ENCODE measurements at places on chromosomes 5 and 9.

GRCh38 chr5:55143624-55144023 is 16.3 kb upstream of the GPX8 start:
- no peak for DNase-seq

DNA sequence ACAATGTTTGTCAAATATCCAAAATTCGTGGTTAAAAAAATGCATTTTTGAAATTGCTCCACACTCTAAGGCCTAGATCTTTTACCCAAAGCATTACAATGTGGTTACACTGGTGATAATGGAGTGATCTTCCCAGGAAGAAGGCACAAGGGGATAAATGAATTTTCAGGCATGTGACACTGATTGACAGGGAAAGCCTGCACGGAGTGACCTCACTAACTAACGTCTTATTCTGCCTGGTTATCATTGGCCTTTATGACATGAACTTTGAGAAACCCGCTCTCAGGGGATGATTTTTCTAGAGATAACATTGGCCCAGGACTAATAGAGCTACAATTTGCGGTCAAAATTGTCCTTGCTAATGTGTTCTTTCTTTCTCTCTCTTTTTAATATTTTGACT is 137.6 kb downstream of the PRKACG start:
- DNase-seq: no peak

DNA sequence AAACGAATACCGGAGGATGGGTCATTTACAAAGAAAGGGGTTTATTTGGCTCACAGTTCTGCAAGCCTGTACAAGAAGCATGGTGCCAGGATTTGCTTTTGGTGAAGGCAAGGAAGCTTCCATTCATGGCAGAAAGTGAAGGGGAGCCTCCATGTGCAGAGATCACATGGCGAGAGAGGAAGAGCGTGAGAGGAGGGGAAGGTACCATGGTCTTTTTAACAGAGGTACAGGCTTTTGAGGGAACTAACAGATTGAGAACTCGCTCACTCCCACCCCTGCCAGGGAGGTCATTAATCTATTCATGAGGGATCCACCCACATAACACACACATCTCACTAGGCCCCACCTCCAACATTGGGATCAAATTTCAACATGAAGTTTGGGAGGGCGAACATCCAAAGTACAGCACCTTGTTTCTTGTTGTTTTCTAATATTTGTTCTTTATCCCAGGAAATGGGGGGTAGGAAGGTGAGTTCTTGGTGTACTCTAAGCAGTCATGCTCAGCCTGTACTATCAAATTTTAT is 18.5 kb downstream of the TMC1 start:
- no peak for DNase-seq

- no peak for DNase-seq
These were observed 58.1 kb downstream of the ADRB2 start for GRCh38 chr5:148884339-148885020.

DNA sequence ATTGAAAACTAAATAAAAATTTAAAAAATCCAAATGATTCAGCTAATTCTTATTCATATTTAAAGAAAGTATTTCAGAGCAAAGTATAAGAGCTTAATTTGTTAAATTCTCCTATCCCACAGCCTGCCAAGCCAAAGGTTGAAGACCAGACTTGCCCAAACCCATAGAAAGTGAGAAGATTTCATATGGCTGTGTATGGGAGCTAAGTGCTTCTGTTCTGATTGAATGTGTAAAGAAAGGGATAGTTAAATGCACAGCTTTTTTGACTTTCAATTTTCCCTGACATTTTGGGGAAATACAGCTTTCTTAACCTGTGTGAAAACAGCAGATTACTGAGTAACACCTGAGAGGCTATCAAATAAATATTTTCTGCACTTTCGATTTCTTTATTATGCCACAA is 125.0 kb upstream of the MTAP start:
- DNase-seq: no peak

DNA sequence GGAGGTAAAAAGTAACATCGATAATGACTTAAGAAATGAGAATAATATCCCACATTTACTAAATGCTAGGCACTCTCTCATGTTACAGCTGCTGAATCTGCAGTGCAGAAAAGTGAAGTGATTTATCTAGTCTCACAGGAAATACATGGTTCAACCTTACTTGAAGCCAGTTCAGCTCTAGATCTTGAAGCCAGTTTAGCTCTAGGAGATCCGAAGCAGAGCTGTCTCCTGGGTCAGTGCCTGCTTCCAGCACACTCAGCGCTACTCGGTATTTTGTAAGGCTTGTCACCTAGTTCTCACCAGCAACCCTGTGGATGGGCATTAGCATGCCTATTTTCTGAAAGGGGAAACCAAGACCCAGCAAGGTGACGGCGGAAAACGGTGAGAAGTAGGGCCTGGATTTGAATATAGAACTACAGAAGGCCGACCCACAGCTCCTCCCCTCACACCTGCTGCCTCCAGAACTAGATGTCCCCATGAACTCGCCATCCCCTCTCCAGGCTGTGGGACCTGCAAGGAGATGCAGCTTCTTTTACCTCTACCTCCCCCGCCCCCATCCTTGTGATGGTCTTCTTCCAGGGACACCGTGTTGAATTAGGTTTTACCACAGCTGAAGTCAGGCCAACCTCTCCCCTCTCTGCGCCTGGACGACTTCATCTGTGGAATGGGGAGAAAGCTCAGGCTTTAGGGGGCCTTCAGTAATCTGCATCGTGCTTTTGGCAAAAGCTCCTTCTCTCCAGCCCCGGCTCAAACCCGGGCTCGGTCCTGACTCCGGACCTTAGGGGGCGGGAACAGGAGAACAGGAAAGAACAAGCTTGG is 4.4 kb upstream of the MSX2 start:
- DNase-seq: no peak

DNA sequence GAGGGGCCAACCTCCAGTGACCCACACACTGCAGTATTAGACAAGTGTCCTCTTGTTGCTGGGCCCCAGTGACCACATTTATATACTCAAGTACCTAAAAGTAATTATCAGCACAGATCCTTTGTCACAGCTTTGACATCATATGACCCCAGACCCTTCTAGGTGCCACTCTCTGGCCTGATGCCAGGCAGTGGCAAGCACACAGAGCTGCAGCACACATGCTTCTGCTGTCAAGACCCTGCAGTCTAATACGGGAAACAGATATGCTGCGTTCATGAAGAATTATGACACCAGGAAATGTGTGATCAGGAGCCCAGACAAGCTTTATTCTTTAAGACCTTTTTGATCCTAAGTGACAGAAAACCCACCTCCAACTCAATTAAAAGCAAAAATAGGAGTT is 63.8 kb upstream of the AFAP1L1 start:
- DNase-seq: no peak

- no peak for DNase-seq
These were observed 1.6 kb upstream of the DBN1 start for GRCh38 chr5:177474846-177475562.

DNA sequence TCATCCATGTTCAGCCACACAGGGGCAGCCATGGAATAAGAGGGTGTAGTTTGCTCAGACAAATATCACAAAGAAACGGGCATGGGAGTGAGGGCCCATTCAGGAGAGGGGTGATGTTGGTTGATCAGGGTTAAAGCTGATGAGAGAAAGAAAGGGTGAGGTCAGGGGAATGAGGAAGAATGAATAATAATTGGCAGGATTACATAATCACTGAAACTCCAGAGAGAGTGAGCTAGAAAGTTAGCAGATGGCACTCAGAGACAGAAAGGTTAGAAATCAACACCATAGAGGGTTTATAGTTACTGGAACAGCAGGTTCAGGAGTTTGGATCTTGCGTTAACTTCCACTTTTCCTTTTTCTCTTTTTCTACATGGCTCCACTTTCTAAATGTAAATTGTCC is 113.9 kb downstream of the TAF11L14 start:
- DNase-seq: no peak

DNA sequence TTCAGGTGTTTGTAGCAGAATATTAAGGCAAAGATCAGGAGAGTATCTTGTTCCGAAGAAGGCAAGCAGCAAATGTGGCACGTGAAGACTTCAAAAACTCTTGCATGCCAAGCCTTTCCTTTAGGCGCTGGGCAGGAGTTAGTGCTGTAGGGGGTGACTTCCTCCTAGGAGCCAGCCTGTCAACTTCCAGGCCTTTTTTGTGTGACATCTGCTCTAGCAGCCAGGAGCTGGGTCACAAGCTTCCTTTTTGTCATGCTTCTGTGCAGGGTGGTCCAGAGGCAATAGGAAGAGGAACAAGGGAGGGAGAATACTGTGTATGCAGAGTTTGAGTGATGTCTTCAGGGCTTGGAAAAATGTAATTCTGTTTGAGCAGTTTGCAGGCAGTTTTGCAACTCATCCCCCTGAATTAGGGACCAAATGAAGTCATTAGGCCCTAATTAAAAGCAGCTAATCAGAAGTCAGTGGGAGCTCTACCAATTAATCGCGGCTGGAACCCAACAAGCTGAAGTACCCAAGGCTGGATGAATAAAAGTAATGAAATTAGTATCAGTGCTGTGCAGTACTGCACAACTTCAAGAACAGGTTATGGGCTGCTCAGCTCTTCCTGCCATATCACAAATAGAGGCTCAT is 53.5 kb downstream of the TLR4 start:
- no peak for DNase-seq

- DNase-seq: no peak
These were observed 69.0 kb downstream of the GAPVD1 start for GRCh38 chr9:125330587-125330986.

DNA sequence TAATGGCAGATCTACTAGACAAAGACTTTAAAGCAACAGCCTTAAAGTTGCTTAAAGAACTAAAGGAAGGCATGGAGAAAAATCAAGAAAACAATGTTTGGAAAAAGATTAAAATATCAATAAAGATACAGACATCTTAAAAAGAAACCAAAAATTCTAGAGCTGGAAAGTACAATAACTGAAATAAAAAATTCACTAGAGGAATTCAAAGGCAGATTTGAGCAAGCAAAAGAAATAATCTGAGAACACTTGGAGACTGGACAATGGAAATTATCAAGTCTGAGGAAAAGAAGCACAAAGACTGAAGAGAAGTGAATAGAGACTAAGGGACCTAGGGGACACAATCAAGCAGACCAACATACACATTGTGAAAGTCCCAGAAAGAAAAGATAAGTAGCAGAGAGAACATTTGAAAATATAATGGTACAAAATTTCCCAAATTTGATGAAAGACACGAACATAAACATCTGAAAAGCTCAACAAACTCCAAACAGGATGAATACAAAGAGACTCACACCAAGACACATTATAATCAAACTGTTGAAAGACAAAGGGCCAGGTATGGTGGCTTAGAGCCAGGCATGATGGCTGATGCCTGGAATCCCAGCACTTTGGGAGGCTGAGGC is 26.3 kb downstream of the SIL1 start:
- no peak for DNase-seq

DNA sequence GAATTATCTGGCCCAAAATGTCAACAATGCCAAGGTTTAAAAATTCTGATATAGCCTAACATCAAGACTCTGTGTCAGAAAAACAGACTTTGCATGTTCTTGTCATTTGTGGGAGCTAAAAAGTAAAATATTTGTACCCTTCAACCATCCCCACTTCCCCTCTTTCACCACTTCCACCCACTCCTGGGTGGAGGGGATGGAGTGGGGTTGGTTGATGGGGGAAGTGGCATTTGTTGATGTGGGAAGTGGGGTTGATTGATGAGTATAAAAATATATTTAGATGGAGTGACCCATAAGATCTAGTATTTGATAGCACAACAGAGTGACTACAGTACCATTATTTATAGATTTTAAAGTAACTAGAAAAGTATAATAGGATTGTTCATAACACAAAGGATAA is 55.0 kb upstream of the C9orf72 start:
- no peak for DNase-seq

DNA sequence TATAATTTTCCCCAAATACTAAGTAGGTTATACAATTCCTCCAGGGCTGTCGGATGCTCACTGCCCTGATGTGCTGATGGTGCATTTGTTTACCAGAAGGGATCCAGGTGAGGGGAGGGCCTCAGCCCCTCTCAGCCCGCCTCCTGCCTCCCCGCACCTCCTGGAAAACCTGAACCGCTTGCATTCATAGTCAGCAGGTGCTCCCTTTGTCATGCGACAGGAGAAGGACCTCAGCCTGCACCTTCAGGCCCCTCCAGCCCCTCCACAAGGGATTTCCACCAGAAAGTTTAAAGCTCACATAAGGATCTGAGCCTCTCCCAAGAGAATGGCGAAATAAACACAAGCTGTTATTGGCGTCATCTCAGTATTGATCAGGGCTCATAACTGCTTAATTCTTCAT is 36.5 kb upstream of the NTNG2 start:
- DNase-seq: no peak

DNA sequence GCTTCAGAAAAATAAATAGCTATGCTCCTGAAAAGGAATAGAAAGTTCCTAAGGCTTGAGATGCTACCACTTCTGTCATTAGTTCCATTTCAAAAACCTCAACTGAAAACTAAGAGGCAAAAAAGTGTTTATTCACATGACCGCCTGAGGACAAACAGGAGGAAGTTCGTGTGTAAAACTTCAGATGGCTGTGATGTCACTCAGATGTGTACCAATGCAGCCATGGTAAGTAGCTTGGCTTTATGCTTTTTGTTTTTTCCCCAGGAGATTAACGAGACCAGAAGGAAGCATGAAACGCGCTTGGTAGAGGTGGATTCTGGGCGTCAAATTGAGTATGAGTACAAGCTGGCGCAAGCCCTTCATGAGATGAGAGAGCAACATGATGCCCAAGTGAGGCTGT is 33.0 kb downstream of the LMNB1 start:
- DNase-seq: no peak

DNA sequence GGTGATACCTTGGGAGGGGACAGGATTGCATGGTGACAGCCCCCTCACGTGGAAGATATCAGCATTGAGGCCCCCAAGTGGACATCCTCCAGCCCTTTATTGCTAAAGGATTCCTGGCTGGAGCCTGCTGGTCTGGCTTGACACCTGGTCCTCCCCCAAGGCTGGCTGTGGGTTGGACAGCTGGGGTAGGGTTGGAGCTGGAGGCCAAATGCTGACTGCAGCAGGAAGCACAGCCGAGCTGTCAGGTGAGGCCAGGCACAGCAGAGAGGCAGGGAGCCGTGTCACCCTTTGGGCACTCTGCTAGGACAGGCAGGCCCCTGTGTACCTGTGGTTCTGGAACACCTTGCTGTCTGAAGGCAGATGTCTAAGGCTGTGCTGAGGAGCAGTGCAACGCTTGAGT is 2.2 kb downstream of the CACFD1 start:
- DNase-seq: no peak

- no peak for DNase-seq
These were observed 28.6 kb upstream of the SPATA31E1 start for GRCh38 chr9:87853876-87854579.

GRCh38 chr5:105922080-105922479 is 1748.7 kb downstream of the EFNA5 start:
- DNase-seq: no peak

- DNase-seq: no peak
These were observed 42.1 kb downstream of the LRRTM2 start for GRCh38 chr5:138833080-138833479.

DNA sequence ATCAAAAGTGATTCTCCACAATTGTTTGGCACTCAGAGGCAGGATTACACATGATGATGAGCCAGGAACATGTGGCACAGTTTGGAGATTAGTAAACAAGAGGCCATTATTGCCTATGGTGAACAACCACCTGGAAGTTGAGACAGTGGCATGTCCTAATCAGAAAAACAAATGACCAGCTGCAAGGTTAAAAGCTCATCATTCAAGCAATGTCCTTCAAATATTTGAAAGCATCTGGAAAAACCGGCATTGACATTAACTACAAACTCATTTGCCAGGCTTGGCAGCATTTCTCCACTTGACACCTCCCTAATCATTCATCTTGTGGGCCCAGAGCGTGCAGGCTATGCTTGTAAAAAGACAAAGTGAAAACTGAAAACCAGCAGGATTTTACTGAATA is 80.6 kb upstream of the MEGF10 start:
- DNase-seq: no peak
